Activated naive CD8-positive, alpha-beta T cell treated with anti-CD3 and anti-CD28 coated beads for 36 hours (primary cell): ENCODE measurements at places on chromosomes 11 and 22. TPM values are rescaled to one million over a fixed set of nuclear protein-coding genes. Genes with fewer than 3 reads are reported as not detected.
A peak's percentile ranks its signal among the peaks of the same experiment; 100 is the strongest.

ZNRD2 gene
- 63.3 TPM for total RNA-seq

GRCh38 chr22:50498322-50498890, 9.1 kb downstream of the LMF2 start:
- H3K4me3 ChIP-seq, result no peak overlapping the region
- peak; percentile 70 for DNase-seq
- no peak overlapping the region for H3K27ac ChIP-seq
- peaks cover 2% of the 10 kb centered on the region for H3K36me3 ChIP-seq
- H3K4me1 ChIP-seq, result peaks cover 6% of the 10 kb centered on the region

GRCh38 chr11:66365711-66366619, 5.6 kb downstream of the SLC29A2 start:
- H3K36me3 ChIP-seq, result peaks cover 6% of the 10 kb centered on the region
- H3K27me3 ChIP-seq, result no peaks in the 10 kb centered on the region
- H3K4me3 ChIP-seq, result no peak overlapping the region
- no peak for DNase-seq
- peaks cover 9% of the 10 kb centered on the region for H3K4me1 ChIP-seq

GRCh38 chr11:96621161-96621560, 231.3 kb downstream of the JRKL start:
- no peaks in the 10 kb centered on the region for H3K36me3 ChIP-seq
- DNase-seq, result no peak

DNA sequence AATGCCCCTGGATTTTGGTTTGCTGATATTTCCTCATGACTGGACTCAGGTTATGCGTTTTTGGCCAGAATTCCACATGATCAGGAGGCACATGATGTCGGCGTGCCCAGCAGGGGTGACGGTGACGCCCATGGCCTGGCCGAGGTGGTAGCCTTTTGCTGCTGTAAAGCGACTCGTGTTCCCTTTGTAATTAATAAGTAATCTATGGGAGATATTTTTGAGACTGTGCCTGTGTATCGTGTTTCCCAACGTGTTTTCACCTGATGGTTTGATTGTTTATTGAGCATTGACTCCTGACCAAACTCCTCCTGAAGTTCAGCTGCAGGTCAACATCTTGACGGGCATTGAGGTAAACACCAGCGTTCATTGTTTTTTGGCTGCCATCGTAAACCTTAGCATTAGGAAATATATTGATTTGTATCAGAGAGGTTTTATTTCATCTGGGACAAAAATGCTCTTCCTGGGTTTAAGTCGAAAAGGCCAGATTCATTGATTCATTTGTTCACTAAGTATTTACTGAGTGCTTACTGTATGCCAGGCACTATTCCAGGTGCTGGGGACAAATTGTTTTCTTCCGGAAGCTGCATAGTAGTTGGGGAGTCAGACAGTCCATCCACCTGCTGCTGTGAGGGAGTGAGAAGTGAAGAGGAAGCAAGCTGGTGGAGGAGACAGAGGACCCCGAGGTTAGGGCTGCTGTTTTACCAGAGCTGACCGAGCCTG, 23.6 kb downstream of the DCPS start:
- H3K27ac ChIP-seq, result no peak overlapping the region
- DNase-seq, result no peak
- H3K36me3 ChIP-seq, result peaks cover 1% of the 10 kb centered on the region
- no peak overlapping the region for H3K4me3 ChIP-seq
- no peaks in the 10 kb centered on the region for H3K27me3 ChIP-seq
- peaks cover 13% of the 10 kb centered on the region for H3K4me1 ChIP-seq

DNA sequence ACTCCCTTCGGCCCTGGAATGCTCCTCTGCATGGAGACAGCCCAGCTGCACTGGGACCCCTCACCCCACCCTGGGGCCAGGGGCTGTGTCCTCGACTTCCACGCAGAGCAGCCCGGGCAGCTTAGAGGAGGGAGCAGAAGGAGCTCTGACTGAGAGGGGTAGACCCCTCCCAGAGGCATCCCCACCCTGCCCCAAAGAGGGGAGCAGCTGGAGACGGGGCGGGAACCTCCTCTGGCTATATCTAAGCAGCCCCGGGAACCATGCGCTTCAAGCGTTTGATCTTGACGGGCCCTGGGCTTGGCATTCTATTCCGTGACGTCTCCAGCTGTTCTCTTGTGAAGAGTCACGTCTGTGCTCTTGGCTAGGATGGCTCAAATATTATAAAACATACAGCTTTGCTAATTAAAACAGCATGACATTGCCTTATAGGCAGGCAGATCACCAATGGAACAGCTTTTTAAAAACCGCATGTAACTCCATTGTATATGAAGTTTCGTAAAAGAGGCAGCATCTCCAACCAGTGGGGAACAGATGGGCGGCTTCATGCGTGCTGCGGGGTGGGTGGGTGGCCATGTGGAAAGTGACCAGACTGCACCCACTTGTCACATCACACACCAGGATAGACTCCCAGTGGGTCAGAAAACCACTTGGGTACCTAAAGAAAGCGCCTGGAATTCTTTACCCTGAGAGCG, 7.7 kb downstream of the KCNQ1 start:
- no peak overlapping the region for H3K27ac ChIP-seq
- no peak for DNase-seq

DNA sequence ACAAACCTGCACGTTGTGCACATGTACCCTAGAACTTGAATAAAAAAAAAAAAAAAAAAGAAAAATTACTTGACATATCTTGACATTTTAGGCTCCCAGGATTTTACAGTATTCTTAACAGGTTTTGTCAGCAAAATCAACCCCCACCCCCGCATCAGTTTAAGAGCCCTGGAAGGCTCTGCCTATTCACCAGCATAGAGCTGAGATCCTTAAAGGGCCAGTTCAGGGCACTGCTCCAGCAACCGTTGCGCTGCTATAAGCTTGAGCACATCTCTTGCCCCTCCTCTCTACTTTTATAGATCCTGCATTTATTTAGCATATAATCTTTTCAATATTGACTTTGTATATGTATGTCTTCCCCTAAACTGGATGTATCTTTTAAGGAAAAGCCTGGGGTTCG, 697 bp upstream of the PAFAH1B2 start:
- DNase-seq, result peak; percentile 12
- H3K4me3 ChIP-seq, result peak overlapping the region; percentile 100
- peaks cover 25% of the 10 kb centered on the region for H3K27me3 ChIP-seq
- H3K27ac ChIP-seq, result peak overlapping the region; percentile 87

- peaks cover 27% of the 10 kb centered on the region for H3K4me1 ChIP-seq
- no peaks in the 10 kb centered on the region for H3K27me3 ChIP-seq
- peaks cover 7% of the 10 kb centered on the region for H3K36me3 ChIP-seq
- H3K27ac ChIP-seq, result no peak overlapping the region
Observed at GRCh38 chr11:57662893-57663292, 5.0 kb upstream of the ZDHHC5 start.

DNA sequence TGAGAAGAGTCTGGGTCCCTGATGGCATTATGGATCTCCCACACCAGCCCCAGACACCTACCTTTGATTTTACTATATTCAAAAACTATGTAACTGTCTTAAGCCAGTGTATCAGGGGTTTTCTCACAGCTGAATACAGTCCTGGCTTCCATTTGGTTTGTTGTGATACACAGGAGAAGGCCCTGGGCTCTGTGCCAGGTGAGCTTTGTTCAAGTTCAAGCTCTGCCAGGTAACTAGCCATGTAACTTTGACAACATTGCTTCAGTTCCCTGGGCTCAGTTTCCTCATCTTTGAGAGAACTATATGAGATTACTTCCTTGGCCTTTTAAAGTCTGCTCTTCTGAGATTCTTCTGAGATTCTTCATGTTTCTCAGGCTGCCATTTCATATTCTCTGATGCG, 327.5 kb upstream of the TENM4 start:
- H3K4me1 ChIP-seq, result no peaks in the 10 kb centered on the region
- H3K27me3 ChIP-seq, result no peaks in the 10 kb centered on the region
- H3K27ac ChIP-seq, result no peak overlapping the region
- no peak overlapping the region for H3K4me3 ChIP-seq

- DNase-seq, result no peak
- no peak overlapping the region for H3K27ac ChIP-seq
- H3K4me3 ChIP-seq, result no peak overlapping the region
- no peaks in the 10 kb centered on the region for H3K27me3 ChIP-seq
- H3K4me1 ChIP-seq, result peaks cover 33% of the 10 kb centered on the region
- no peaks in the 10 kb centered on the region for H3K36me3 ChIP-seq
Observed at GRCh38 chr22:39176143-39176713, 23.7 kb upstream of the CBX7 start.

DNA sequence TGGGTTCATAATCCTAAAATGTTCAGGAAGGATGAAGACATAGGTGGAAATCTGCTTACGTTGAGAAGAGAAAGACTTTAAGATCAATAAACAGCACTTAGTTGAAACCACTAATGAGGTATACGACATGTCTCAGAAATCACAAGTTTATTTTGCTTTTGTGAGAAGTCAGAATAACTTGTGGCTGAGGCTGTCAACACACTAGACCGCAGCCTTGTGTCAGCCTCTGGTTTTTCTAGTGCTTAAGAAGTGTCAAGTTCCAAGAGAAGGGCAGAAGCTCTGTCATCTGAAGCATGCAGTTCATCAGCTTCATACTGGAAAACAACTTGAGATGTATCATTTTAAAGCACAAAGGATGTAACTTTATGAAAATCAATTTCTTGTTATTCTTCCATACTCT, 420.9 kb downstream of the METTL15 start:
- H3K4me3 ChIP-seq, result no peak overlapping the region
- H3K27ac ChIP-seq, result no peak overlapping the region
- H3K4me1 ChIP-seq, result no peaks in the 10 kb centered on the region
- H3K36me3 ChIP-seq, result peaks cover 2% of the 10 kb centered on the region

GRCh38 chr11:75269367-75269660, 28.7 kb downstream of the TPBGL start:
- H3K36me3 ChIP-seq, result peaks cover 8% of the 10 kb centered on the region
- peaks cover 22% of the 10 kb centered on the region for H3K4me1 ChIP-seq
- DNase-seq, result no peak

DNA sequence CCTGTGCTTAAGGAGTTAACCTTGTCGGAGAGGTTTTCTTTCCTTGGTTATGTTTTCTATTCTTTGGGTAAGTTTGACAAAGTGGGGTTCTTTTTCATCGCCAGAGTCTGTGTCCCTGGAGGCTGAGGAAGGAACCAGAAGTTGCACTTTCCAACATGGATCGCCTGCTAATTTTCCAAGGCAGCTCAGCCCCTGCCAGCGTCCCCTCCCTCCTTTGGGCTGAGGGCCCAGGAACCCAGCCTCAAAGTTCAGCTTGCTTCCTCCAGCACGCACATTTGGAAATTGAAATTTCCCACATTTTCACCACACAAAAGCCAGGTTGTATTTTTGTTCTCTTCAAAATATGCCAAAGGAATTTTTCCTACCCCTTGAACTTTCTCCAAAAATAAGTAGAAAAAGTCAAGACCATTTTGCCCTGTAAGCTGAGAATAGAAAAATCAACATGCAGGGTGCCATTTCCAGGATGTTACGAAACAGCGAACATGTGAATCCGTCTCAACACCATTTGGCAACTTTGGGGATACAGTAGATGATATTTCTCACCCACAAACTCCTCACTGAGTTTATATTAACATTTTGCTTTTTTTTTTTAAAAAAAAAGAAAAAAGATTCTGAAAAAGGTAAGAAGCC, 343.5 kb downstream of the TENM4 start:
- H3K36me3 ChIP-seq, result no peaks in the 10 kb centered on the region
- no peaks in the 10 kb centered on the region for H3K4me1 ChIP-seq
- H3K27me3 ChIP-seq, result peaks cover 15% of the 10 kb centered on the region
- DNase-seq, result no peak
